Stimulated activated CD8-positive, alpha-beta memory T cell treated with anti-CD3 and anti-CD28 coated beads, Interleukin-2, amount 100 ng/mL, for 1 hour (primary cell): ENCODE measurements at places on chromosomes 11 and 22.

- DNase-seq: peak; percentile 51
These were observed 11.0 kb upstream of the CERK start for GRCh38 chr22:46748908-46749675.

DNA sequence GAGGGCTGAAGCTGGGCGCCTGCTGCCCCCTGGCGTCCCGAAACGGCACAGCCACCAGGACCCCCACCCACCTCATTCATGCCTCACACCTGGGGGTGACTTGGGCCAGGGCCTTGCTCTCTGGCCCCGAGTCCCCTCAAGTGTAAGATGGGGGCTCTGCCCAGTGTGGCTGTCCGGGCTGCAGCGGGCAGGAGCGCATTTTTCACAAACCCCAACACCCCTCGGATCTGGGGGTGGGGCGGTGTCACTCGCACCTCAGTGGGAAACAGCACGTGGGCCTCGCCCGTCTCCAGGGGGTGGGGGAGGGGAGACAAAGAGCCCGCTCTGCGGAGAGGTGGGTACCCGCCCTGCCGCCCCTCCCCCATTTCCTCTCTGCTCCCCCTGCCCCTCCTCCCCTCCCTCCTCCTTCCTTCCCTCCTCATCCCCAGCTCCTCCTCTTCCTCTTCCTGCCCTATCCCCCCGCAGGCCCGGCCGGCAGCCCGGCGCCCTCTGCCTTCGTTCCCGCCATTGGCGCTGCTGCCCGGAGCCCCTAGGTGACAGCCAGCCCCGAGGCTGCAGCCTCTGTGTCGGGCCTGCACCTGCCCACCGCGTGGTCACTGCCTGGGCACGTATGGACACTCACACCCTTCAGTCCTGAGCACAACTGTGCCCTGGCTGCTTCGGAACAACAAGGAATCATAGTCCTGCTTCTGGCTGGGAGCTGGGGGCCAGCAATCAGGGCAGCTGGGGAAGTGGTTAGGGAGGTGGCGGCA, 6.8 kb upstream of the CDKN1C start:
- no peak for DNase-seq

- no peak for DNase-seq
These were observed 67.3 kb downstream of the IGF2 start for GRCh38 chr11:2071748-2072385.

- no peak for DNase-seq
These were observed 1.8 kb downstream of the ST3GAL4 start for GRCh38 chr11:126357055-126357962.

- no peak for DNase-seq
These were observed 161.3 kb downstream of the MYO18B start for GRCh38 chr22:25903294-25903693.

DNA sequence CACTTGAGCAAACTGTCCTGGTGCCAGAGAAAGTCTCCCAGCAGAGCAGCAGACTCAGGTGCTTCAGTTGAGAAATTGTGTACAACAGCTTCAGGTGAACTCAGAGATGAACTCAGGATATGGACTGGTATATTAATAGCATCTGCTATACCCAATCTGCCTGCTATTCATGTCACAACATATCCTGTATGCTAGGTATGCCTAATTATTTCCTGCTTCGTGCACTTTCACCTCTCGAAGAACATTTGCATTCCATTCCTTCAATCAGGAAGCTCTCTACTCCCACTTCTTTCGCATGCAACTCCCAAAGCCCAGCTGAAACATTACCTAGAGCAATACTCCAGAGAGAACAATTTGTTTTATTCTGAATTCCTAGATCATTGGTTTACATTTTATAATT, 207.7 kb downstream of the KCNA4 start:
- DNase-seq: no peak

DNA sequence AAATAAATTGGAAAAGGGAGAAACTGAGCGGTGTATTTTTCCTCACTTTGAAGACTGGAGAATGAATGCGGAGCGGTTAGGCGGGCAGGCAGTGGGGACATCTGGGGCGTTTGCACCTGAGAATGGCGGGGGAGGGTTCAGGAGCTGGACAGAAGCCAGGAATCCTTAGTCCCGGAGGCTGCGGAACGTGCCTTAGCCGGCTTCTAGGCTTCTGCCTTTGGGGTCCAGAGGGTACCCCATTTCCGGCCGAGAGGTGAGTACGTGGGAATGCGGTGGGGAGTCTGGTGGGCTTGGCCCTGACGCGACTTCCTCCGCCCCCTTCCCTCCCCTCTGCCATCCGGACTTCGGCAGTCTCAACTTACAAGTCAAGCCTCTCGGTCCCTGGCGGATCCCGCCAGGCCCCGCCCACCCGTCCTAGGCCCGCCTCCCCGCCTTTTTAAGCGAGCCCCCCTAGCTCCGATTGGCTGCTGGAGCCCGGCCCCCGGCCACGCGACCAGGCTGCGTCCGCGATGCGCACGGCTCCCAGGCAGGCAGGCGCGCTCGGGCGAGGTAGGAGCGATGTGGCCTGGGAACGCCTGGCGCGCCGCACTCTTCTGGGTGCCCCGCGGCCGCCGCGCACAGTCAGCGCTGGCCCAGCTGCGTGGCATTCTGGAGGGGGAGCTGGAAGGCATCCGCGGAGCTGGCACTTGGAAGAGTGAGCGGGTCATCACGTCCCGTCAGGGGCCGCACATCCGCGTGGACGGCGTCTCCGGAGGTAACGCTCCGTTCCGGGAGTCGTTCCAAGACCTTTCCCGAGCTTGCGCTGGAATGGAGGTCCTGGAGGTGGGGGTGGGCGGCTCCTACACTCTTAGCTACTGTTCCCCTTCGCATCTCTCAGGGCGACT, at the start of gene GCAT:
GCAT (plus strand) TSS at position 525 of the 884 bp plus-strand sequence; CDS start at position 559, 34 bp downstream.
- DNase-seq: peak; percentile 74
